Immature natural killer cell (primary cell): ENCODE measurements at places on chromosomes 16 and 17. TPM values are rescaled to one million over a fixed set of nuclear protein-coding genes. Genes with fewer than 3 reads are reported as not detected.

The ABCC3 gene
- not detected for polyA plus RNA-seq

The SF3B3 gene
- polyA plus RNA-seq = 62.7 TPM

The LGALS9C gene
- 17.0 TPM for polyA plus RNA-seq

The SLC52A1 gene
- polyA plus RNA-seq = not detected

The DECR2 gene
- 12.9 TPM for polyA plus RNA-seq

The EFCAB13 gene
- 0.97 TPM for polyA plus RNA-seq

The KRTAP4-5 gene
- polyA plus RNA-seq = not detected

The CLEC18B gene
- not detected for polyA plus RNA-seq

The MSLN gene
- not detected for polyA plus RNA-seq

The DNAI2 gene
- polyA plus RNA-seq = not detected

The EVI2B gene
- 66.4 TPM for polyA plus RNA-seq

The MARCHF10 gene
- 2.0 TPM for polyA plus RNA-seq

The PDILT gene
- polyA plus RNA-seq = not detected
